ENCODE measurements at places on chromosomes 1 and 21. TPM values are rescaled to one million over a fixed set of nuclear protein-coding genes. Genes with fewer than 3 reads are reported as not detected.

ECM1 gene
- total RNA-seq, result 15.4 TPM

GNG4 gene
- total RNA-seq, result 24.0 TPM

PPIAL4G gene
- 0.46 TPM for total RNA-seq

MYOG gene
- not detected for total RNA-seq

RCSD1 gene
- total RNA-seq, result 8.0 TPM

DNM3 gene
- 163 TPM for total RNA-seq

CFAP74 gene
- 6.5 TPM for total RNA-seq

MYBPH gene
- 0.29 TPM for total RNA-seq

ZBTB8B gene
- total RNA-seq, result 3.0 TPM

OR10Z1 gene
- not detected for total RNA-seq

LCE1B gene
- total RNA-seq, result not detected

CHML gene
- 20.7 TPM for total RNA-seq

CDCA8 gene
- total RNA-seq, result 0.74 TPM

PDZK1IP1 gene
- not detected for total RNA-seq

MTARC2 gene
- 20.1 TPM for total RNA-seq

ASCL5 gene
- total RNA-seq, result 0.93 TPM

SDHC gene
- 152 TPM for total RNA-seq

ZSWIM5 gene
- 8.7 TPM for total RNA-seq

TOMM40L gene
- total RNA-seq, result 24.7 TPM

PLCH2 gene
- total RNA-seq, result 26.5 TPM

Measured in dorsolateral prefrontal cortex (tissue), 122 donors.